Stimulated activated CD4-positive, alpha-beta T cell treated with anti-CD3 and anti-CD28 coated beads, Interleukin-15, amount 100 ng/mL, for 1 hour (primary cell): ENCODE measurements at places on chromosomes 11 and 22.

GRCh38 chr11:9001736-9002135, 2.1 kb downstream of the NRIP3 start:
- DNase-seq: no peak

DNA sequence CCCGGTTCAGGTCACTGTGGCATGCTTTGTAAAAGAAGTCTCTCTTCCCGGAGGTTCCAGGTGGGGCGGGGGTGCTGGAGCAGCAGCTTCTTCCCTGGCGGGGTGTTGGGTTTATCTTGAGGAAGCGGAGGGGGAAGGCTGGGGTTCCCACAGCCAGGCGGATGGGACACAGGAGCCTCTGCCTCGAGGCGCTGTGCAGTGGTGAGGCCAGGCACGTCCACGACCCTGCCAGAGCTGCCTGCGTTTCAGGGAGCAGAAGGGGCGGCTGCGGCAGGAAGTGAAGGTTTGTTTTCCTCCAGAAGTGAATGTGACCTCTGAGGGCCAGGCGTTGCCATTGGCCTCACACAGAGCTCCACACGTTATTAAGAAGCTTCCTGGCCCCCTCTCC, 20.1 kb upstream of the ADORA2A start:
- DNase-seq: no peak

- DNase-seq: no peak
These were observed 112.5 kb downstream of the BBOX1 start for GRCh38 chr11:27153136-27153535.

DNA sequence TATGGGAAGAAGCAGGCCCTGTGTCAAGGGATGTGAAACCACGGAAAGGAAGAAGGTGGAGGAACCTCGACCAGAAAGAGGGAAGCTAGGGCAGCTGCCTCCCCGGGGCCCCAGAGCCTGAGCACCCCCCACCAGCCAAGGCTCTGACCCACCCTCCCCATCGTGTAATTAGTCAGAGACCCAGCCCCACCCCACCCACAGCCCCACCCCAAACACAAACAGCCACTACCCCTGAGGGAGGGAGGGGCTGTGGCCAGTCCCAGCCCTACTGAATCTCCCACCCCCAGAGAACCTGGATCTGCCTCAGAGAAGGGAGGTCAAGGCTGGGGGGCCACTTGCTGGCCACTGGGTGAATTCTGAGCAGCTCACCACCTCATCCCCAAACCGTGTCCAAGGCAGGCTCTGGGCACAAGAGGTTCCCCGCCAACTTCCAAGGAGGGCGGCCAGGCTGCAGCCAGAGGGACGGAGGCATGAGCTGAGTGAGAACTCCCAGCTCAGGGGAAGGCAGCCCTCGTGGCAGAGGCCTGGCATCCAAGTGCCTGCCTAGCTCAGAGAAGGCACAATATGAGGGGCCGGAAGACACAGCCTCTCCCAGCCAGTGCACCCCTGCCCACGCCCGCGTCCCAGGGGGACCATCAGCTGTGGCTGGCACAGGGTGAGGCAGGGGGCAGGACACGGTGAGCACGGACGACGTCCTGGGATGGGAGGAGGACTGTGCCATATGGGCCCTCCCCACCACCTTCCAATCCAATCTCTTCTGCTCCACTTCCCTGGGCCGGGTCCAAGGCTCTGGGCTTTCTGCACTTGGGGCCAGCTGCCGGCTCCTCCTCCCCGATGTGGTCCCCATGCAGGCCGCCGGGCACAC, 2.7 kb downstream of the PLXNB2 start:
- DNase-seq: no peak

- no peak for DNase-seq
These were observed 29.7 kb upstream of the ANO1 start for GRCh38 chr11:70048279-70049024.

GRCh38 chr11:31957674-31958073, 133.2 kb upstream of the RCN1 start:
- DNase-seq: no peak

GRCh38 chr11:11622772-11623171, 967 bp upstream of the GALNT18 start:
- no peak for DNase-seq

GRCh38 chr11:83285151-83285770, 906 bp downstream of the CCDC90B start:
- DNase-seq: no peak

DNA sequence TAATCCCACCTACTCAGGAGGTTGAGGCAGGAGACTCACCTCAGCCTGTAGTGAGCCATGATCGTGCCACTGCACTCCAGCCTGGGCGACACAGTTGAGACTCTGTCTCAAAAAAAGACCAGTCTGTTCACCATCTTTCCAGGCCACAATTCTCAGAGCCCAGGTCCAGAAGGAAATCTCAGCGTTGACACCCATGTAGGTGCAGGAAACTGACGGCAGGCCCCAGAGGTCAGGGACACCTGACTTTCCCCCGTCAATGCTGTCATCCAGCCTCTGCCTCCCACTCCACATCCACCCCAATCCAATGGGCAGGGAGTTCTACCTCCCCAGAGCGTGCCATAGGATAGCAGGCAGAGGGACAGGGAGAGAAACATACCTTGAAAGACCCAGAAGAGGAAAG, 5.9 kb upstream of the GRK2 start:
- DNase-seq: no peak

- DNase-seq: no peak
These were observed 10.2 kb upstream of the IFITM3 start for GRCh38 chr11:330694-331357.

GRCh38 chr22:26763633-26764361, 106.4 kb downstream of the MIAT start:
- DNase-seq: no peak

DNA sequence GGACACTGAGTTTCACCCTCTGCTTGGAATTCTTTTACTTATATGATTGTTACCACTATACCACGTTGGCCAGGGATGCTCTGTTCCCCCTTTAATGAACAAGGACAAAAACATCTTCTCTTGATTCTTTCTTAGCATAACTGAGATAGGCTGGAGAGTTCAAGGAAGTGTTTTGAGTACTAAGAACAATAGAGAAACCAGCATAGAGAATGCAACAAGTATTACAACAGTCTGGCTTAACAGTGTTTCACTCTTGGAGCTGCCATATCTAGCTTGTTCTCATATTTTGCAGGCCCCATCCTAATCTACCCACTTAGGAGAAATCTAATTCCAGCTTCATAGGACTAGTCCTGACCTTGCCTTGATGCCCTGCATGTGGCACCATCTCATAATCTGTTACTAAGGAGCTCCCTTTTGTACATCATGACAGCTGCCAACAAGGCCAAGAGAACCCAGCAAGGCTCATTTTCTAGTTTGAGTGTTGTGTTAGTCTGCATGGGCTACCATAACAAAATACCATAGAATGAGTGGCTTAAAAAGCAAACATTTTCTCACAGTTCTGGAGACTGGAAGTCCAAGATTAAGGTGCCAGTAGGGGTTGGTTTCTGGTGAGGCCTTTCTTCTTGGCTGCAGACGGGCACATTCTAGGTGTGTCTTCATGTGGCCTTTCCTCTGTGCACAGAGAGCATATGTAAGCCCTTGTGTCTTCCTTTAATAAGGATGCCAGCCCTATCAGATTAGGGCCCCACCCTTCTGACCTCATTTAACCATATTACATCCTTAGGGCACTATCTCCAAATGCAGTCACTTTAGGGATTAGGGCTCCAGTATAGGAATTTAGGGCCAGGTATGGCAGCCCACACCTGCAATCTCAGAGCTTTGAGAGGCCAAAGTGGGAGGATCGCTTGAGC, 37.8 kb downstream of the PACS1 start:
- no peak for DNase-seq
